ENCODE measurements at places on chromosomes 7 and 10. TPM values are rescaled to one million over a fixed set of nuclear protein-coding genes. Genes with fewer than 3 reads are reported as not detected.

DNA sequence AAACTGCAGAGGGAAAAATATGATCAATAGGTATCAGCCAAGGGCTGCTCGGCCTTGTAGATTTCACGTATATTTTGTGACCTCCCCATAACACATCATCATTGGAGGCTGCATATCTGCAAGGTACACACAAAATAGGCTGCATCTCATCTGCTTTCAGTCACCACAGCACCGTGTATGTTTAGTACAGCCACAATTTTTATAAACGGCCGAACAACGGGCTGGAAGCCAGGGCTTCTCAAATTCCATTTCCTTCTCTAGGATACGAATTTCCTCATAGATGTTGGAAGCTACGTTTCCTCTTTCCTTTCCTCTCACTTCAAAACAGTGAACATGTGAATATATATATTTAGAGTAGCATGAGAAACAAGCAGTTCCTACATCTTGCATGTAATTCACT, 20.2 kb upstream of the FOXK1 start:
- no peak for DNase-seq

GRCh38 chr7:115494529-115495147, 535.9 kb downstream of the TFEC start:
- DNase-seq = no peak

- DNase-seq = no peak
These were observed 80.1 kb downstream of the SH2D4B start for GRCh38 chr10:80617807-80618206.

- no peak for DNase-seq
These were observed 31.4 kb upstream of the ZNF32 start for GRCh38 chr10:43680035-43680434.

The KAZALD1 gene
- total RNA-seq = 0.92 TPM

The CACNB2 gene
- total RNA-seq = 1.0 TPM

The CCDC71L gene
- 16.6 TPM for total RNA-seq

- DNase-seq = no peak
These were observed 18.7 kb downstream of the PKD2L1 start for GRCh38 chr10:100311298-100311697.

The ARHGEF35 gene
- total RNA-seq = 1.3 TPM

- no peak for DNase-seq
These were observed 219.5 kb upstream of the CSTF2T start for GRCh38 chr10:51918884-51919325.

The PLCE1 gene
- 0.75 TPM for total RNA-seq

DNA sequence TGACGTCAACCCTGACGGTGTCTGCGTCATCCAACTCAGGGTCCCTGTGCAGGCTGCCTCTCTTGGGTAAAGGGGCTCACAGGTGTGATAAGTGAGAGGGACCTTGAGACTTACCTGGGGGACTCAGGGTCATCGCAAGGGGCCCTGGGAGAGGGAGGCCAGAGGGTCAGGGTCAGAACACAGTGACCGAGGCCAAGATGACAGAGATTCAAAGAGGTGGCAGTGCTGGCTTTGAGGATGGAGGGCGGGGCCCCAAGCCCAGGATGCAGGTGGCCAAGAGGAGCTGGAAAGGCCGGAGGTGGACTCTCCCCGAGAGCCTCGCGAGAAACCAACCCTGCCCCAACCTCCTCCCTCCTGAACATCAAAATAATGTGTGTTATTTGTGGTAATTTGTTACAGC, 165.2 kb upstream of the PPP2R2D start:
- DNase-seq = no peak

GRCh38 chr10:131930586-131931330, 29.9 kb downstream of the PPP2R2D start:
- no peak for DNase-seq

DNA sequence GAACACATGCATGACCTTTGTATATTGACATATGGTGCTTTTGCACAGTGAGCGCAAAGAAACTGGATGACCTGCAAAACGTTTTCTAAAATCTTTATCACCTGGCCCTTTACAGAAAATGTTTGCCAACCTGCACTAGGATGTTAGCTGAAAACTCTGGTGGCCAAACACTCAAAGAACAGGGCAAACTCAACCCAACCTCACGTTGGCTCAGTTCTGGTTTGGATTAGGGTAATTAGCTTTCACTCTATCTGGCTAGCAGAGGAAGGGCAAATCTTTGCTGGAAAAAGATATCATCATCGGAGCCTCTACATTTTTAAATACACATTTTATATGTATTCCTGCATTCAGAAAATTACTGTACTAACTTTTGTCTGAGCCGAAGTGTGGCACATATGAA, 688.9 kb downstream of the PHTF2 start:
- DNase-seq = no peak

The OPN1SW gene
- total RNA-seq = not detected

The ODAD2 gene
- total RNA-seq = 0.17 TPM

DNA sequence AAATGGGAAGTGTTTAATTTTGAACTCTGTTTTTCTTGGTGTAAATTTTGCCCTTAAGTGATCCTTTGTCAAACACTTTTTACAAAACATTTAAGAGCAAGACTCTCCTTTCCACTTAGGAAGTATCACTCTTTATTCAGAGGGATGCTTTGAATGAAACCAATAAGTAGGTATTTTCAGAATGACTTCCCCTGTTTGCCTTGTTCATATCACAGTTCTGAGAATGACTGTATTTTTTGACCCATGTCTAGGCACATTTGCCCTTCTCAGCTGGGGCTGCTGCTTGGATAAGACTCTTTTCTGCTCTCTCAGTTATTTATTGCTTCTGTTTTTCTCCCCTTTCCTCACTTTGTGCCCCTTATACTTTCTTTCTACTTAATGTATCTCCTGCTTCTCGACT, 98.2 kb downstream of the CCNY start:
- DNase-seq = no peak
